ENCODE measurements at places on chromosomes 16 and 17.
A peak's percentile ranks its signal among the peaks of the same experiment; 100 is the strongest.

GRCh38 chr17:70642059-70642458 lies 472.7 kb downstream of the KCNJ2 start:
- no peak for DNase-seq

DNA sequence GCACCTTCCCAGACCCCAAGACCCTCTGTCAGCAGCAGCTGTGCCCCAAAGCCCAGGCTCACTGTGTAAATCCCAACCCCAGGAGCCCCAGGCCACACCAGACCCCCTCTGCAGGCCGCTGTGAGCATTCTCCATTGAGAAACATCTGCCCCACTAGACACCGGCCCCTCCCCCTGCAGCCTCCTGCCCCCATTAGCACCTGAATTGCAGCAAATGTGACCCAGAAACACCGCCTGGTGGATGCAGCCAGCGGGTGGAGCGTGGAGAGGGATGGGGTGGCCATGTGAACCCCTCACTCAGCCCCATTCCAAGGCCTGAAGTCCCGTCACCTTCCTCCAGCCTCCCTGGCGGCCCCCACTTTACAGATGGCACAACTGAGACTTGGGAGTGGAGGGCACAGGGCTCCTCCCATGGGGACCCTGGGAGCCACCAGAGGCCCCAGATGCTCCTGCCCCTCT lies 2.2 kb downstream of the UBALD1 start:
- DNase-seq: no peak

DNA sequence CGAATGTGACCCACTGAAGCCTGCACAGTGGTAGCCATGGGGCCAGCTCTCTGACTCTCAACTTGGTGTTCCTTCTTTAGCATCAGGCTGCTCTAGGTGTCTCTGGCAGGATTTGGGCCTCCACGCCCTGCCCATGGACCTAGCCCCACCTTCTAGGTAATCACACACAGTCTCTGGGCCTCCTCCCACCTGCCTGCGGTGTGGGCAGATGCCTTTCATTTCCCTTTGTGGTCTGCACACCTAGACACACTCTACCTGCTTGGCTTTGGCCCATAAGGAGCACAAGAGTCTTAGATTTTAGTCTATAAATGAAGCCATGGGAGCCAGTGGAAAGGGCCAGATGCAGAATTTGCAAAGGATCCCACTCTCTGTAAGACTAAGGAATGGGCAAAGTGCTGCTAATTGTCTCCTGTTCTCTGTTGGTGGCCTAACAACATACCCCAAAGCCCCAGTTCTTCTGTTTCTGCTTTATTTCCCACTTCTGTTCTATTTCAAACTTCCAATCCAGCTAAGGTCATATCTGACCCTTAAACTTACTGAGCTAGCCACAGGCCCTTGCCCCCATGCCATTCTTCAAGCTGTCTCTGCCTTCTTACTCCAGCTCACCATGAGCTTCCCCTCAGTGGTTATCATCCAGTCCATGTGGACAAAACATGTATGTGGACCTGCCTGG lies 7.2 kb upstream of the MFSD6L start:
- DNase-seq: no peak

- no peak for DNase-seq
These were observed 60.7 kb downstream of the ABCC6 start for GRCh38 chr16:16162591-16162990.

DNA sequence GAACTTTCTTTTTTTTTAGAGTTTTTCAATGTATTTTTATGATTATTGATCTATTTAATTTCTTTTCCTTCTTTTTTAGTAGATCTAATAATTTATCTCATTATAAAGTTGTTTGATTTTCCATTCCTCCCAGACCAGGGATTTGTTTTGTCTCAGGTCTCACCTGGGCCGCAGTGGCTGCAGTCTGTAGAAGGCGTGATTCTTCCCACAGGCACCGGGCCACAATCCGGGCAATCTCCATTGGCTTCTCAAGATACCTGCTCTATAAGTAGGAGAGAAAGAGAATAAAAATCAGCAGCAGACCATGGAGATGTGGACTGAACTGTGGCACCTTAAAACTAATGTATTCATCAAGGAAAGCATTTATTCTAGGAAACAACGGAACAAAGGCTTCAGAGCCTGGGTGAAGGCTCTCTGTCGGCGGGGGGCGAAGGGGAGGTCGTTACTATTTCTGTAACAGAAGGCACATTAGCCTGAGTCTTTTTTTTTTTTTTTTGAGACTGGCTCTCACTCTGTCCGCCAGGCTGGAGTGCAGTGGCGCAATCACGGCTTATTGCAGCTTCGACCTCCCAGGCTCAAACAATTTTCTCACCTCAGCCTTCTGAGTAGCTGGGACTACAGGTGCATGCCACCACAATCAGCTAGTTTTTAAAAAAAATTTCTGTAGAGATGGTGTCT lies 42.7 kb downstream of the STAT3 start:
- DNase-seq: no peak

DNA sequence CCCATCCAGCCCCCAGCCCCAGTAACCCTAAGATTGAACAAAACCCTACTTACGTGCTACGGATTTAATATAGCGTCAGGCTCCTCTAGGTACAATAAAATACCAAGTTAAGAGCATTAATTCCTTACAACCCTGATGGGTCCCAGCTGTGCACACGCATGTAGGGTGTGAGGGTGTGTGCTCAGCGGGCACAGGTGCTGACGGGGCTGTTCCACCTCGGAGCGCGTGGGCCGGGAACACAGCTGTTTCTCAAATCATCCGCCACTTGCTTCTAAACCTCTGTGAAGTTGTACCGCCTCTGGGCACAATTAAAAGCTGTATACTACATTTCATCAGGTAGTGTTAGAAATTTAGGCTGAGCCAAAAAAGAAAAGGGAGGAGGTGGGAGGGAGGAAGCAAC lies 478.6 kb downstream of the MAF start:
- DNase-seq: no peak

DNA sequence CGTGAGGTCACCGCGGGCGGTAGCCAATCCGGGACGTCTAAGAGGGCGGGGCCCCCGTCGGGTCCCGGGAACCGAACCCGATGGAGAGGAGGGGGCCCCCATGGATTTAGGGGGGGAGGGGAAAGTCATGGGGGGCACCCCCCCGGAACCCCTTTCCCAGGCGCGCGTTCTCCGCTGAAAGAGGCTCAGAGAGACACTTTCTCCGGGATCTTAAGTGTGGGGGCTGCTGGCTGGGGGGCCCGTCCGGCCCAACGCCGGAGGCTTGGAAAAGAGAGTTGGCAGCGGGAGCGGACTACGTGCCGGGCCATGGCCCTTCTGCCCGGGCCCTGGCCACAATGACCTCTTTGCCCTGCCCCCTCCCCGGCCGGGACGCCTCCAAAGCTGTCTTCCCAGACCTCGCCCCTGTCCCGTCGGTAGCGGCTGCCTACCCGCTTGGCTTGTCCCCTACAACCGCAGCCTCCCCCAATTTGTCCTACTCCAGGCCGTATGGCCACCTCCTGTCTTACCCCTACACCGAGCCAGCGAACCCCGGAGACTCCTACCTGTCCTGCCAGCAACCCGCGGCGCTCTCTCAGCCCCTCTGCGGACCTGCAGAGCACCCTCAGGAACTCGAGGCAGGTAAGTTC lies at the start of gene DLX4:
DLX4 (plus strand) TSS at position 57 of the 626 bp plus-strand sequence; CDS start at position 336, 279 bp downstream.
- peak; percentile 46 for DNase-seq

DNA sequence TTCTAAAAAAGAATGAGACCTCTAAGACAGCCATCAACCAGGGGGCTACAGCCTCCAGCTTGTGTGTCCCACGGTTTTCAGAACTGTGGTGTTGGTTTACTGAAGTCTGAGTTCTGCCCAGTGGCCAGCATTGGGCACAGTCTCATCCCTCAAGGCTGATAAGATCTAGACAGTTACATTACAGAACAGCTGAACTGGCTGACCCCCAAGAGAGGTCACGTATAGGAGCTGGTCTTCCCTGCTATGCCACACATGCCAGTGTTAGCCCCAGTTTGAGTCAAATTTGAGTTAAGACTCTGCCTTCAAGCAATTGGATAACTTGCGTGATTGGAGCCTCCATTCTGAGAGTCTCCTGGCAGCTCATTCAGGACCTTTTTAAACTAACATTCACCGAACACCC lies 14.8 kb upstream of the NUP93 start:
- no peak for DNase-seq

GRCh38 chr16:74586948-74587347 lies 20.0 kb downstream of the GLG1 start:
- no peak for DNase-seq

DNA sequence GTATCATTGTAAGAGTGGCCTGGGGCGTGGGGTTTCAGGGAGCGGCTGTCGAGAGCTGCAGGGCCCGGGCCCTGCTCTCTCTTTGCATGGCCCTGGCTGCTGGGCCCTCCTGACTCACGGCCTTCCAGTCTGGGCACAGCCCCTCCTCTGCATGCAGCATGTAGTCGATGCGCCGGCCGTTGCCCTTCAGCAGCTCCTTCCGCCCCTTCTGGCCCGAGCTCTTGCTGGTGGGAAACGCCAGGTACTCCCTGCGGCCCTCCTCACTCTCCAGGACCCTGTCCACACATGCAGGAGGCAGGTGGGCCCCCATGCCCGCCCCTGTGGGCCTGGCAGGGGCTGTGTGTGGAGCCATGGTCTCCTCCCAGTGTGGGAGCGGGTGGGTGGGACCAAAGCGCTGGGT lies 50.7 kb downstream of the PRMT7 start:
- DNase-seq: no peak

GRCh38 chr16:6375465-6376075 lies 957.1 kb upstream of the RBFOX1 start:
- DNase-seq: no peak

- DNase-seq: peak; percentile 69
These were observed 219.8 kb downstream of the KATNIP start for GRCh38 chr16:27769561-27770255.
